Stromal cell of bone marrow (primary cell): ENCODE measurements at places on chromosomes 13 and 19.

DNA sequence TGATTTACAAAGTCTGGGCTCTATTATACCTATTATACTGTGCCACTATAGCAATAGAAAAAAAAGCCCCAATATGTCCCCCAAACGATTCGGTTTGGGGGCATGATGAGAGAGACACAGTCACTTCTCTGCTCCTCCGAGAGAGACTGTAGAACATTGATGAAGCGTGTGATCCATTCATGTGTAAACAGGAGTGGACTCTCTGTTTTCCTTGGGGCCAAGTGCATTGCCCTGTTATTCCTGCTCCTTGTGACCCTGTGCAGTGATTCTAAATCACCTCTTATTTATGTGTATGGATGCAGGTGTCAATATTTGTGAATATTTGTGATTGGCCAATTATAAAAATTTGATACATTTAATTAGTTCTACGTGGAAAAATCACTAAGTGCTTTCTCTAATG is 17.0 kb downstream of the F10 start:
- no peak for DNase-seq

DNA sequence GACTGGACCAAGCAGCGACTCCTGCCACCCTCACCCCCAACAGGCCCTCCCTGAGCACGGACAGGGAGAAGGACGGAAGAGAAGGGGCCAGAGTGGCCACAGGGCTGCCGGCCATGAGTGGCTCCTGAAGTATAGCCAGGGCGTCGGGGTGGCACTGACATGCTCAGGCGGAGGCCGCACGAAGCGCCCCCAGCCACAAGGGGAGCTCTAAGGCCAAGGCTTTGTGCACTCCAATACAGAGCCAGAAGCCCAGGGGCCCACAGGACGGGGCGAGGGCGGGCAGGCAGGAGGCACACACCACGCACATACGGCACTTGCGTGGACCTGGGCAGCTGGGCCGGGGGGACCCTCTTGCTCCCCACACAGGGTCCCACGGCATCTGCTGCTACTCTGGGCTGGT is 52.0 kb downstream of the KLF2 start:
- DNase-seq: no peak

GRCh38 chr13:20305587-20305986 is 73.5 kb upstream of the GJB6 start:
- no peak for DNase-seq

DNA sequence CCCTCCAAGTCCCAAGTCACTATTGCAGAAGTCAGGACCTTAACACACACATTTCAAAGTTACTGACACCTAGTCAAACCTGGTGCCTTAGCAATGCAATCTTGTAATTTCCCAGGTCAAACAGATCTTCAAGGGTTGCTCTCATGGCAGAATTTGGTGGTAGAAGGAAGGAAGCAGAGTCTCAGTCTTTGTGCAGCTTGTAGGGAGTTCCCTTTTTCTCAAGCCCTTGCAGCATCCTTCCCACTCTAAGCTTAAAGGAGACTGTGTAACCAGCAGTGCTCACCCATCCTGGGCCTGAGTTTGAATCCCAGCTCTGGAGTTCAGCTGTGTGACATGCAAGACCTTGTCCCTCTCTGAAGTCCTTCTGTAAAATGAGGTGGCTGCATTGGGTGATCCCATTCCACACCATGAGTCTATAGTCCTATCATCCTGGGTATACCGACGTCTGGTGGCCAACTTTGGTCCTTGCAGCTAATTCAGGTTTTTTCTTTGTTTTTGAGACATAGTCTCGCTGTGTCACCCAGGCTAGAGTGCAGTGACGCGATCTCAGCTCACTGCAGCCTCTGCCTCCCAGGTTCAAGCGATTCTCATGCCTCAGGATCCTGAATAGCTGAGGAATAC is 9.8 kb downstream of the SIGLEC10 start:
- no peak for DNase-seq

DNA sequence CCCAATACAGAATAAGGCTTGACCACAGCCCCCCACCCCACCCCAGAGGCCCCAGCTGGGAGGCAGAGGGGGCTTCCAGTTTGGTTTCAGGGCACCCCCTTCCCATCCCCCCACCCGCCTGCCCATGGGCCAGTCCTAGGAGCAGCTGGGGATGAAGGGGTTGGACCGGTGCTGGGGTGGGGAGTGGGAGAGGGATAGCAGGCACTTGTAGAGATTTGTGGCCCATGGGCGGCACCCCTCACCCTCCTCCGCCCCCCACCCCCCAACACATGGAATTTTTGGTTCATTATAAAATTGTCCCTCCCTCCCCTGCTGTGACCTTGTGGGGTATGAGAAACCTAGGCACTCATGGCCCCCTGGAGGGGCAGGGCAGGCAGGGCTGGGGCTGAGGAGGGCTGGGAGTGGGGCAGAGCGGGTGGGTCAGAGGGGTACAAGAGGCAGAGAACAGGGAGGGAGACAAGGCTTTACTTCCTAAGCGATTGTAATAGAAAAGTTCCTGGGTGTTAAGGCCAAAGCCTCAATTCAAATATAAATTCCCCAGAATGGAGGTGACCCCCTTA is 5.3 kb upstream of the GSK3A start:
- no peak for DNase-seq

DNA sequence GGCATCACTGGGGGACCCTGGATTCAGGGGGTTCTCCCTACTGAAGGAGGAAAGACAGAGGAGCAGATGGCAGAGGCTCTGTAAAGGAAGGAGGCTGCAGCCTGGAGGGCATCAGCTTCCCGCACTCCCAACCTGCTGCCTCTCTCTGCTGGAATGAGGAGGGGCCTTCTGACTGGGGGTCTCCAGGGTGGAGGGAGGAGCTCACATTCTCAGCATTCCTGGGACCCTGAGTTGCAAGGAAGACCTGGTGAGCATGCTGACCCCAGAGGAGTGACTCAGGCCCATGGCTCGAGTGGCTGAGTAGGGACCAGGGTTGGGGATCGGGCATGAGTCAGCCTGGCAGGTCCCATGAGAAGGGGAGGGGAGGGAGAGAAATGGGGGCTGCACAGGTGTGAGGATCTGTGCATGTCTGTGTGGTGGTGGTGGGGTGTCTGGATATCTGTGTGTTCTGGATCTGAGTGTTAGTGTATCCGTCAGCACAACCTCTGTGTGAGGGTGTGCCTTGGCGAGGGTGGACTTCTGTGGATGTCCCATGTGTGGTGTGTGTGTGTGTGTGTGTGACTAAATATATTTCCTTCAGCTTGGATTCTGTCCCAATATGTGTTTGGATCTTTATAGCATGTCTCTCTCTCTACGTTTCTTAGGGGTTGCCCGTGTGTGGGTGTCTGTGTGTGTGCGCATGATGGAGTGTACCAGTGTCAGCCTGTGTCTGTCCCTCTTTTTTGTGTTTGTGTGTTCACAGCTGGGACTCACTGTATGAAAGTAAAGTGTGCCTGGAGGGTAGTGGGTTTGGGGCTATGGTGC is 4.6 kb downstream of the AXL start:
- DNase-seq: peak; percentile 53

GRCh38 chr13:73370066-73370465 is 311.3 kb downstream of the KLF5 start:
- no peak for DNase-seq

GRCh38 chr13:112356190-112356589 is 20.0 kb upstream of the SPACA7 start:
- no peak for DNase-seq

DNA sequence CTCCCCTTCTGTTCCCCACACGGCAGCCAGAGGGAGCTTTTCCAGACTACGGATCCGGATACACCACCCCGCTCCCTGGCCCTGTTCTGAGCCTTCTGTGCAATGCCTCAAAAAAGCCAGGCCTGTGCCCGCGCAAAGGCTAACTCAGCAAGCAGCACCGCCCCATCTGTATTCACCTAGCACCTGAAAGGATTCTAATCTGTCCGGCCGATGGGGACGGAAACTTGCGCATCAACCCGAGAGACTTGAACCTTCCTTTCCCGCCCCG is 589 bp downstream of the ZBTB45 start:
- peak; percentile 54 for DNase-seq

- DNase-seq: no peak
Measured at GRCh38 chr13:99702687-99703319, 201.5 kb downstream of the TM9SF2 start.

DNA sequence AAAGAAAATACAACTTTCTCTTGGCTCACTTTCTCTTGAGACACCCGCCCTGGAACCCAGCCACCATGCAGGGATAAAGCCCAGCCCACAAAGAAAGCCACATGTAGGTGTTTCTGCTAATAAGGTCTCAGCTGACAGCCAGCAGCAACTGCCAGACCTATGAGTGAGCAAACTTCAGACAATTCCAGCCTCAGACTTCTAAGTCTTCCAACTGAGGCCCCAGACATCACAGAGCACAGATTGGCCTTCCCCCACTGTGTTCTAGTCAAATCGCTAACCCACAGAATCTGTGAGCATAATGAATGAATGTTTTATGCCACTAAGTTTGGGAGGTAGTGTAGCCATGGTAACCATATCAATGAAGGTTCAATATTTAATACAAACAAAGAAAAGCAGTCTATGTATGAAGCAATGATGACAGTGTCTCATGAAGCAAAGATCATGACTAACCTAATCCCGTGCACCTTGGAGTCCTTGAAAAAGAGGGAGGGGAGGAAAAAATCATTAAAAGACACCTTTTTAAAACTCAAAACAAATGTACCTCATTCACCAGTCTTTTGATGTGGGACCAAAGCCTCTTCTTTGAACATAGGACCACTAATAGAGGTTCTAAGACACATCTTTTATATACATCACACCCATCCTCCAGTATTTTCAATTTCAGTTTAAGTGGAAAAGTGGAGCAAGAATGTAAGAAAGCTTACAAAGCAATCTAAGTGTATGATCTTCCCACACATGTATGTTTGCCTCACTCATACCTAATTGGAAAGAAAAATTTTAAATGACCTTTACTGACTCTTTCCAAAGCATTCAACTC is 6.2 kb downstream of the MRPS31 start:
- no peak for DNase-seq

- no peak for DNase-seq
Measured at GRCh38 chr13:51083706-51084105, 27.4 kb downstream of the C13orf42 start.

DNA sequence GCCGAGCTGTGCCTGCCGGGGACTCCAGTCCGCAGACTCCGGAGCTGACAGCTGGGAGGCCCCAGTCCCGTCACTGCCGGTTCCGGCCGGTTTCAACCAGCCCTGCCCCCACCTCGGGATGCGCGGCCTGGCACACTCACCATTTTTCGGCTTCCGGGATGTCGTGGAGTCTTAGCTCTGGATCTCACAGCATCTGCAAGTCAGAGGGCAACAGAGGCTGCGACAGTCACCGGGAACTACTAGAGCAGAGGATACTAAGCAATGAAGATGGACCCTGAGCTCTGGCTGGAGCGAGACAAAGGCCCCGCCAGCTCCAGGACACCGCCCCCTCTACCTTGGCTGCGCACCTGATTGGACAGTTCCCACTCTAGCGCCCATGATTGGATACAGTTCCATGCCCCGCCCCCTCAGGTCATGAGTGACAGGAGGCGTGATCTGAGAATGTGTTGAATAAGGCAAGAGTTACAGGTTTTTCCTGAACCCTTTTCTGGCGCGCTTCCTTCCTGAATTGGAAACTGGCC is at the start of gene ZNF682:
Gene ZNF682, minus strand, starts transcription at position 303 of the 521 bp plus-strand sequence. Its CDS starts 160 bp downstream, at position 143.
- peak; percentile 93 for DNase-seq

GRCh38 chr13:21739771-21740170 is 68.9 kb downstream of the FGF9 start:
- DNase-seq: no peak
